Effector CD4-positive, alpha-beta T cell (primary cell): ENCODE measurements at places on chromosomes 1 and 21.

GRCh38 chr1:222331765-222332164 is 216.1 kb downstream of the HHIPL2 start:
- DNase-seq, result no peak

- no peak for DNase-seq
These were observed 14.9 kb upstream of the APP start for GRCh38 chr21:26185446-26185845.

- DNase-seq, result peak; percentile 39
These were observed 31.0 kb upstream of the CD1D start for GRCh38 chr1:158149577-158150269.

- DNase-seq, result no peak
These were observed 3.4 kb downstream of the KDM4A start for GRCh38 chr1:43653339-43653738.

DNA sequence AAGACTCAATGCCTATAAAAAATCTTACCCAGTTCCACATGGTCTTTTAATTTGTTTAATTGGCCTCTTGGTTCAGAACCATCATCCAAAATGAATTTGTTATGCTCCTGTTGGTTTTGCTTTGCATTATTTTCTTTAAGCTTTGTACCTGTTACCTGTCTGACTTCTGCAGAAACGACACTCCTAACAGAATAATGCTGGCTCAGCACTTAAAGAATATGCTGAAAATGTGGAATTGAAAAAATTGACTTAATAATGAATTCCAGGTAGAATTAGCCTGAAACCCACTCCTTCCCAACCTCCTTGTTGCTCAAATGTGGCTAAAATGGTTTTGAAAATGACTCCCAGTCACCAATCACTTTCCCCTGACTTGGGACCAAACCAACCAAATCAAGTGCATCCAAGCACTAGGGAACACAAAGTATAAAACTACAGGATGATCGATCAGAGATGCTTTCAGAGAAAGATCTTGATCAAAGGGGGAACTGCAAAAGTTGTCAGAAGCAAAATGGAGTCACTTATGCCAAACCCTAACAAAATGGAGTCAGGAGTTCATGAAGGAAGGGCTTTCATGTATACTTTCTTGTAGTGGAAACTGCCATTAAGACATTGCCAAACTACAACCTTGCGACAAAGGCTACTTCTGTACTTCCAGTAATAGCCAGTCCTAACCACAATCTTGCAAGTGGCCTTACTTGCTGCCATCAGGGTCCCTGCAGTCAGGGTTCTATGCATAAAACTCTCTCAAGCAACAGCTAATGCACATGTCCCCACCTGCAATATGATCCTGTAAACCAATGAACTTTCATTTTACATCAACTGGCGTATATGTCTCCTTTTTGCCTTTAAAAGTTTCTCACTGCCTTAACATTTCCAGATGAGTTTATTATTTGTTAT is 5.4 kb downstream of the GBP7 start:
- no peak for DNase-seq

DNA sequence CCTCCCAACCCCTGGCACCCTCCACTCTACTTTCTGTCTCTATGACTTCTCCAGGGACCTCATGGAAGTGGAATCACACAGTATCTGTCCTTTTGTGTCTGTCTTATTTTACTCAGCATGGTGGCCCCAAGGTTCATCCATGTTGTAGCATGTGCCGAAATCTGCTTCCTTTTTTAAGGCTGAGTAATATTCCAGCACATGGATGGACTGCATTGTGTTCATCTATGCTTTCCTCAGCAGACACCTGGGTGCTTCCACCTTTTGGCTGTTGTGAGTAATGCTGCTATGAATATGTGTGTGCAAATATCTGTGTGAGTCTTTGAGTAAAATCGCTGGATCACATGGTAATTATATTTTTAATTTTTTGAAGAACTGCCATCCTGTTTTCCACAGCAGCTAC is 1.6 kb upstream of the PFKL start:
- DNase-seq, result no peak

DNA sequence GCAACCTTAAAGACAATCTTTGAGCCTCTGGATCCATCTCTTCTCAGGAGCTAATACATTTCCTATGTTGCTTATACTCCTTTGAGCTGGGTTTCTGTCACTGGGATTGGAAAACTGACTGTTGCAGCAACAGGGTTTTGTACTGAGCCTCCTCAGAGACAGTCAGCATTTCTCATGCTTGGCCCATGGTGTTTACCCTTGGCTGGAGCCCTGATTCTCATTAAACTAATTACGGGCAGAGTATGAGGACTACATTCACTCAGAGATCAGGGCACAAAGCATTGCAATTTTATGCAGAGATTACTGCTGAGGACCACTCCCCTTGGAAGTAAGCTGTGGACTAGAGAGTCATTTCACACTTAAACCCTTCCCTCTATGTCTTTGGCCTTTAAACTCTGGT is 134.5 kb downstream of the LRIG2 start:
- no peak for DNase-seq
